Pancreas (tissue), 10 donors: ENCODE measurements at places on chromosomes 16 and 17.
A peak's percentile ranks its signal among the peaks of the same experiment; 100 is the strongest.

GRCh38 chr16:86563469-86564345 lies 2.9 kb upstream of the FOXC2 start:
- DNase-seq: peak; percentile 87

DNA sequence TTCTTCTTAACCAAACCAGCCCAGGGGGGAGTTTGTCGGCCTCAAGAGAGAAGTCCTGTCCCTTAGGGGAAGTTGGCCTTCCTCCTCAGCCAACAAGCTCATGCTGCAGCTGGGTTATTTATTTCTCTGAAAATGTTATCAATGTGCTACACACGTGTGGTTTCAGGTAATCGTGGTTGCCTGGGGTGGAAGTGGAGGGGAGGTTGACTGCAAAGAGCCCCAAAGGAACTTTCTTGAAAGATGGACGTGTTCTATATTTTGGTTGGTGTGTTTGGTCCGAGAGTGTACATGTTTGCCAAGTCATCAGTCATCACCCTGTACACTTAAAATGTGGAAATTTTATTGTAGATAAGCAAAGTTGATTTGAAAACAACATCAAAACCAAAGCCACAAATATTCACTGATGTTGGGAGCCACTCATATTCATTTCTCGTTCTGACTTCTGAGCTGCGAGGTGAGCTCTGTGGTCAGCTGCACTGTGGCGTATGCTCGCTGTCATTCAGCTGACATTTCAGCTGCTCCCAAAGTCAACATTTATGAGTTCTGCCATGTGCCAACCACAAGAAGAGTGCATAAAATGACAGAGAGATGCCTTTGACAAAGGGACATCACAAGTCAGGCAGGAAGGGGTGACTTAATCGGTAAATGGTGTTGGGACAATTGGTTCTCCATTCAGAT lies 26.5 kb upstream of the ADGRG1 start:
- DNase-seq: no peak

DNA sequence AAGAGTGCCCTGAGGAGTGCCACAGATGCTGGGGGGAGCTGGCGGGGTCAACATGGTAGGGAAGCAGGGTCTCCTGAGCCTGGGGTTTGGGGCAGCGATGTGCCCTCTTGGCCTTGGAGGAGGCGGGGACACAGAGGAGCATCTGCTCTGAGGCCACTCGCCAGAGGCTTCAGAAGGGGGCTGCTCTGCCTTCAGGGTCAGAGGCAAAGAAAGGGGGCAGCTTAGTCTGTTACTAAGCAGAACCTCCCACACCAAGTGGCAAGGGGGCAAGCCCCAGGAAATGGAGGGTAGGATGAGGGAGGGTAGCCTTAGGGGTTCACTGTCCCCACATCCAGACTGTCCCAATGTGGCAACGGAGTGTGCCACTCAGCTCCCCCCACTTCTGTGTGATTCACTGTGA lies 18.3 kb downstream of the CCDC182 start:
- DNase-seq: no peak

- no peak for DNase-seq
Measured at GRCh38 chr16:49608779-49609178, 235.2 kb downstream of the C16orf78 start.

DNA sequence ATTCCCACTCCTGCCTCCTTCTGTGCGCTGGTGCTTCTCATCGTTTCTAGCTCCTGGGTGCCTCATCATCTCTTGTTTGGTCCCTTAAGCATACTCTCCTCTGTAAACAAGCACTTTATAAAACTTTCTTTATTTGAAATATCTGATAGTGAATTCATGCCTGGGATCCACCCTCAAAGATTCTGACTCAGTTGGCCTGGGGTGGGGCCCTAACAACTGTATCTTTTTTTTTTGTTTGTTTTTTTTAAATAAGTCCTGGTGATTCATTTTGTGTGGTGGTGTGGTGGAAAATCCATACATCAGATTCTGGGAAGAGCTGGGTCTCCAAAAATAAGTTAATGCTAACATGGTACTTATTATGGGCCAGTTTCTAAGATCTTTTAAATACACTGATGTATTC lies 678.3 kb downstream of the TOX3 start:
- no peak for DNase-seq
